NB4 (cell line): ENCODE measurements at places on chromosomes 1 and 21.

GRCh38 chr1:160307118-160307791 is 22.3 kb upstream of the PEX19 start:
- DNase-seq: no peak

- DNase-seq: no peak
Observed at GRCh38 chr1:30255111-30255724, 468.2 kb downstream of the MATN1 start.

DNA sequence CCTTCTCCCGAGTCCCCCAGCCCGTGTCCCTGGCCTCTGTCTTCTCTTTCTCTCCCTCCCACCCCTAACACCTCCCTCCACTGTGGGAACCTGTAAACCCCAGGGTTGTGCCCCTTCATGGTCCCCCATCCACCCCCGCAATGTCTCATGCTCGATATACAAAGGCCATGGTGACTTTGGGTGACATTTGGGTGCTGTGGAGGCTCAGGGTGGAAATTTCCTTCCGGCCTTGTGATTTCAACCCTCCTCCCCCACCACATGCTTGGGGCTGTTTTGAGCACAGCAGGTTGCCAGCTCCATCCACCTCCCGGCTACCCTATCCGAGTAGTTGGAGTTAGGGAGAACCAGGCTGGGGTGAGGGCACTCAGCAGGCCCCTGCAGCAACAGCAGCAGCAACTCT is 25.7 kb upstream of the VPS13D start:
- no peak for DNase-seq

DNA sequence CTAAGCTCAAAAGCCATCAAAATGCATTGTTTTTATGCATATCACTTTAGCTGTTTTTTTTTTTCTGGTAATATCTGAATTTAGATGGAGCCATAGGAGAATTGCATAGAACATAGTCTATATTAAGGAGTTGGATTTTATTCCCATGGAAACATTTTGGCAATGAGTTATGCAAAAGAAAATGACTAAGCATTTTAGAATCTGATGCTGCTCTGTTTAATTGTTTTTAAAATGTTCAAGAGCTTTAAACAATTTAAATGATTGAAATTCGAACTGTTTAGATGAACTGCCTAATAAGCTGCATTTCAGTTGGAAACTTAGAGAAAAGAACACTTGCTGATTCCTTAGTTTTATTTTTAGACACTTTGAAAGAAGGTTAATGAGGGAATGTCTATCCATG is 1531.5 kb upstream of the B3GALT2 start:
- DNase-seq: no peak

DNA sequence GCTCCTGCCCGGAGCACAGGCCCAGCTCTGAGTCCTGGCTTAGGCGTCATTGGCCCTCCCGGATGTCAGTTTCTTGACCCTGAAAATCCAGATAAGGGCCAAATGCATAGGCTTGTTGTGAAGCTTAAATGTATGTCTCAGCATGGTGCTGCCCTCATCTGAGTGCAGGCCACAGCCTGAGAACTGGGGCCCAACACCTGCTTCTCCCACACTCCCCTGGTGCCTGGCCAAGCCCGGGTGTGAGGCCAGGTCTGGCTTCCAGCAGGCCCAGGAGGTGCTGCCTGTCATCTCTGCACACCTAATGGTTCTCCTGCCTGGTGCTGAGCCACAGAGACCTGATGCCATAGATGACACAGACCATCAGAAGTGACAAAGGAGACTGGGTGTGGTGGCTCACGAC is 14.0 kb downstream of the MX2 start:
- no peak for DNase-seq

- peak; percentile 34 for DNase-seq
Observed at GRCh38 chr1:77310924-77311323, 29.1 kb downstream of the AK5 start.

- peak; percentile 20 for DNase-seq
Observed at GRCh38 chr1:71196685-71197084, 115.8 kb upstream of the ZRANB2 start.

- no peak for DNase-seq
Observed at GRCh38 chr1:21278860-21279845, 11.1 kb downstream of the ECE1 start.

DNA sequence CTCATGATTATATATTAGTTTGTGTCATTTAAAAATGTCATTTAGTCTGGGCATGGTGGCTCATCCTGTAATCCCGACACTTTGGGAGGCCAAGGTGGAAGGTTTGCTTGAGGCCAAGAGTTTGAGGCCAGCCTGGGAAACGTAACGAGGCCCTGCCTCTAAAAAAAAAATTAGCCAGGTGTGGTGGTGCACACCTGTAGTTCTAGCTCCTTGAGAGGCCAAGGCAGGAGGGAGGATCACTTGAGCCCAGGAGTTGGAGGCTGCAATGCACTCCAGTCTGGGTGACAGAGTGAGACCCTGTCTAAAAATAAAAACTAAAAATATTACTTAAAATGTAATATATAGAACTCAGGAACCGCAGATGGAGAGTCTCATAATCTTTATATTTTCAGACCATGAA is 34.6 kb downstream of the RUNX3 start:
- DNase-seq: no peak

DNA sequence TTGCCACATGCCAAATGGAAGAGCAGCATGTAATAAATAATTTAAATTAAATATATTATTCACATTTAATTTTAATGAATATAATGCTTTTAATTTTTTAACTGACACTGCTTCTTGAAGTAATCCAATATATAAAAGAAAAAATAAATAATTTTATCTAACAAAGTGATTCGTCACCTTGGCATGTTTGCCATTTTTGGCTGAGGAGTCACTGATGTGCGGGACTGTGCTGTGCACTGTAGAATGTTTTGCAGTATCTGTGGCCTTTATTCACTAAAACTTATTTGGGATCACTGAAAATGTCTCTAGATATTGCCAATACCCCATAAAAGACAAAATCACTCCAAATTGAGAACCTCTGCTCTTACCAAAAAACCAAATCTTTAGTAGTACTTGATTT is 807.8 kb downstream of the BRINP3 start:
- no peak for DNase-seq

DNA sequence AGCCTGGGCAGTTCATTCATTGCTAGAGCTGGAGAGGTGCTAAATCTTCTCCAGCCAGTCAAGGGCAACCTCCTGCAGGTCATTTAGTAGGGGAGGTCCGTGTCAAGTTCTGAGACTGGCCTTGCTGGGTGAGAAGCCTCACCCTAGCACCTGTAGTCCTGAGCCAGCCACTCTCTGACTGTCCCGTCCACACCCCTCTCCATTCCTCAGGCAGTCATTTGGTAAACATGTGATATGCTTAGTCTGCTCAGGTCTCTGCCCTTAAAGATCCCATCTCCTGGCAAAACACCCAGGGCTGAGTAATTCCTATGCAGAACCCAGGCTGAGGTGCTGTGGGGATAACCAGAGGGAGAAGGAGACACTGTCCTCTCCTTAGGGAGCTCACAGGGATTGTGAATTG is 13.7 kb upstream of the IGFN1 start:
- DNase-seq: no peak

- DNase-seq: no peak
Observed at GRCh38 chr1:222757646-222758268, 20.8 kb downstream of the FAM177B start.

- no peak for DNase-seq
Observed at GRCh38 chr1:184101141-184101540, 49.6 kb downstream of the TSEN15 start.

DNA sequence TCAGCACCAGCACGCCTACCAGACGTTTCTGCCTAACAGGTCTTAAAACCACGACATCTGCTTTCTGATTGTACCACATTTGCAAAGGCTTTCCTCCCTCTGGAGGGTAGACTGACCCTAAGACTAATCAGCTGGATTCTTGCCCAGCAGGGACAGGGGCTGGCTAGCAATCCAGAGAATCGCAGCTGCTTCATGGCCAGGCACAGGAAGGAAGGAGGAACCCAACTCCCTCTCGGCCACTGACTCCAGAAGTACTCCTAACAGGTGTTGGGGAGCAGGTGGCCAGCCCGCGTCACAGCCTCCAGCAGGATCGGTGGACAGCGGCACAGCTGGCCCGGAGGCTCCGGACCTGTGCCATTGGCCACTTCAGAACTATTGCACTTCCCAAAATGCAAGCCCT is 180.8 kb downstream of the NPHP4 start:
- no peak for DNase-seq

GRCh38 chr1:84859866-84860265 is 33.1 kb downstream of the LPAR3 start:
- no peak for DNase-seq

DNA sequence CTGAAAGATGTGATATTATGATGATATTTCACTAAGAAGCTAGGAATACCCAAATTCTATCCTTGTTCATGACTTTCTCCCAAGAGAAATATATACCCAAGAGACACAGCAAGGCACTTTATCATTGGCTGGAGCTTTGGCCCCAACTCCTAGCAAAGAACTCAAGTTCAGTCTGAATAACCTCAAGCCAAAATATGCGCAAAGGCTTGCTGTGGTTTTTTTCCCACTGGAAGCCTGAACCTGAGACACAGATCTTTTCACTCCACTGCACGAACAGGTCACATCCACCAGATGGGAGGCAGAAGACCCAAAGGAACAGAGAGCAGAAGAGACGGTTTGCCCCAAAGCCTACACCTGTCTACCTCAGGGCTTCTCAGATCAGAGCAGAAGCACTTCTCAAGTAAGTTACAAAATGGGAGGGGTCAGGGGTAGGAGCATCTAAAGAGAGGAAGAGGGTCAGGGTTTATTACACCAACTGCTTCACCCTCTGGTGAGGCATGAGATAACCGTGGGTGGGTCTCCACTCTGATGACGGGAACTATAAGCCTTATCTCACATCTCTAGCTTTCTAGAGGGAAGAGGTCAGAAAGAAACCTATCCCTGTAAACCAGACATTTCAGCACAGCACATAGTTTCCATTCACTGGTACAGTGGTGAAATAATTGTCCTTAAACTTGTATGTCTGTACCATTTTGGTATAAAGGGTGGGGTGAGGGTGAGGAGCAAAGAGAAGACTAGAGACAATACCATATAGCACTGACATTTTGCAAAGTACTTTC is 17.1 kb upstream of the CDC42BPA start:
- DNase-seq: no peak

DNA sequence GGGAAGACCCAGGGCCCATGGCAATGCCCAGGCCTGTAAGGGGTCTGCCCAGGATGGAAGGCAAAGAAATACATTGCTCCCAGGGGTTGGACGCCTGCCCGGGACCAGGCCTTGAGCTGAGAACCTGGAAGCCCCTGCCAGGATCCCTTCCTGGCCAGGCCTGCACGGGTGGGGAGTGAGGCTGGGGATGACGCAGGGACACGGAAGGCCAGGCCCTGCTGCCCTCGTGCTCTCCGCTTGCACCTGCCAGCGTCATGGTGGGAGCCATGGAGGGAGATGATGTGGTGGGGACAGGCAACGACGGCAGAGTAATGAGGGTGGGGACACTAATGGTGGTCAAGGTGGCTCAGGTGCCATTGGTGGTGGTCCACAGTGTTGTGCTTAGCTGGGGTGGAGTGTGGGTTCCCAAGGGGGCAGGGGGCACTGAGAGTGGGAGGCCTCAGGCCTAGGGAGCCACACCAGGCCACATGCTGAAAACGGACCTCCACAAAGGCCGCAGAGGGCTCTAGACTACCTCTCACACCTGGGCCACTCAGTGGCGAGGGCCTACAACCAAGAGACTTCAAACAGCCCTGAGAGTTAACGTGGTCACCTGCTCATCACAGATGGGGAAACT is 4.3 kb downstream of the HES3 start:
- DNase-seq: no peak

- DNase-seq: peak; percentile 60
Observed at GRCh38 chr1:185681034-185681633, 53.1 kb upstream of the HMCN1 start.

DNA sequence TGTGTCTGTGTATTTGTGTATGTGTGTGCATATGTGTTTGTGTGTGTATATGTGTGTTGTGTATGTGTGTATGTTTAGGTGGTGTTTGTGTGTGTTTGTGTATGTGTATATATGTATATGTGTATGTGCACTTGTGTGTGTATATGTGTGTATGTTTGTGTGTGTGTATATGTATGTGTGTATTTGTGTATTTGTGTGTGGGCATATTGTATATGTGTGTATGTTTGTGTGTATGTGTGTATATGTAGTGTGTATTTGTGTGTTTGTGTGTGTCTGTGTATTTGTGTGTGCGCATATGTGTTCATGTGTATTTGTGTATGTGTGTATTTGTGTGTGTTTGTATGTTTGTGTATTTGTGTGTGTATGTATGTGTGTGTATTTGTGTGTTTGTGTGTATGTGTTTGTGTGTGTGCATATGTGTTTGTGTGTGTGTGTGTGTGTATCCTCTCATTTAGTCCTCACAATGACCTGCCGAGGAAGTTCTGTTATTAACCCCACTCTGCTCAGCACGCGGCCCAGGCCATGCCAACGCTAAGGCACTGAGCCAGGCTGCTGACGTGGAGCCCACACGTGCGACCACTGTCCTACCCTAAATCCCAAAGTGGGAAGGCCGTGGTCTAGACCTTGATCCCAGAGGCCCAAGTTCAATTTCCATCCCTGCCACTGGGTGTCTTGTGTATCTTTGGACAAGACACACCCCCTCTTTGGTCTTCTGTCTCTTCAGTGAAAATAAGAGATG is 43.2 kb upstream of the TMEM51 start:
- no peak for DNase-seq

GRCh38 chr1:6962478-6962995 is 177.3 kb downstream of the CAMTA1 start:
- DNase-seq: no peak

- DNase-seq: peak; percentile 49
Observed at GRCh38 chr1:186722711-186723309, 42.6 kb upstream of the PTGS2 start.

DNA sequence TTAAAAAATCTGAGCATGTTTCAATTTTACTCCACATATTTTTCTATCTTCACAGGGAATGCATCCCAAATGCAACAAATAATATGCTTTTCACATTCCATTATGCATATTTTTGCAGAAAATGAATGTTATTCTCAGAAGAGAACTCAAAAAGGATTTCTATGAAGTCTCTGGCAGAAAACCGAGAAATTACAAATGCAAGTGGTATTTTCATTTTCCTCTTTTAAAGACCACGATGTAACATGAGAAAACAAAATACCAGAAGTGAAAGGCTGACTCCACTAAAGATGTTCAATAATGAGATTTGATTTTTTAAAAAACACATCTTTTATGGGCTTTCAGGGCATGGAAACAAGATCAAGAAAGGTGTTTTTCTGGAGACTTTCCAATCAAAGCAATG is 5.0 kb upstream of the PDC start:
- no peak for DNase-seq

- no peak for DNase-seq
Observed at GRCh38 chr1:66626261-66626660, 92.3 kb downstream of the SGIP1 start.

GRCh38 chr1:221850470-221851187 is 108.7 kb upstream of the DUSP10 start:
- DNase-seq: no peak

- DNase-seq: no peak
Observed at GRCh38 chr1:61084491-61085031, 2.2 kb downstream of the NFIA start.

GRCh38 chr1:40384413-40384762 is 10.9 kb downstream of the SMAP2 start:
- no peak for DNase-seq

DNA sequence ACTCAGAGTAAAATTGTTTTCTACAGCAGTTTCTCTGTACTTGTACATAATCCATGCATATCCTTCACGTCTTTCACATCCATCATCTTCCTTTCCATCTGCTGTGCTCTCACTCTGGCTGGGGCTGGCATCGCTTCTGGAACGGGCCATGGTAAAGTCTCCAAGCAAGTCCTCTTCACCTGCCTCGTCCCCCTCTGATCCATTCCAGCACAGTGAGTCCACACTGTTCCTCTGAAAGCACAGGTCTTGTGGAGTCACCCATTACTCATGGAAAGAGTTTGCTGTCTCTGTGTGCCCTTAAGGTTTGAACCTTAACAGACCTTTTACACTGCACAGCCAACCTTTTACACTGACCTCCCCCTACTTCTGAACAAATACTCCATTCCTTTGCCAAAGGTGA is 313.6 kb downstream of the ASTN1 start:
- no peak for DNase-seq
